GM20000 (cell line): ENCODE measurements at places on chromosomes 5 and 9.

DNA sequence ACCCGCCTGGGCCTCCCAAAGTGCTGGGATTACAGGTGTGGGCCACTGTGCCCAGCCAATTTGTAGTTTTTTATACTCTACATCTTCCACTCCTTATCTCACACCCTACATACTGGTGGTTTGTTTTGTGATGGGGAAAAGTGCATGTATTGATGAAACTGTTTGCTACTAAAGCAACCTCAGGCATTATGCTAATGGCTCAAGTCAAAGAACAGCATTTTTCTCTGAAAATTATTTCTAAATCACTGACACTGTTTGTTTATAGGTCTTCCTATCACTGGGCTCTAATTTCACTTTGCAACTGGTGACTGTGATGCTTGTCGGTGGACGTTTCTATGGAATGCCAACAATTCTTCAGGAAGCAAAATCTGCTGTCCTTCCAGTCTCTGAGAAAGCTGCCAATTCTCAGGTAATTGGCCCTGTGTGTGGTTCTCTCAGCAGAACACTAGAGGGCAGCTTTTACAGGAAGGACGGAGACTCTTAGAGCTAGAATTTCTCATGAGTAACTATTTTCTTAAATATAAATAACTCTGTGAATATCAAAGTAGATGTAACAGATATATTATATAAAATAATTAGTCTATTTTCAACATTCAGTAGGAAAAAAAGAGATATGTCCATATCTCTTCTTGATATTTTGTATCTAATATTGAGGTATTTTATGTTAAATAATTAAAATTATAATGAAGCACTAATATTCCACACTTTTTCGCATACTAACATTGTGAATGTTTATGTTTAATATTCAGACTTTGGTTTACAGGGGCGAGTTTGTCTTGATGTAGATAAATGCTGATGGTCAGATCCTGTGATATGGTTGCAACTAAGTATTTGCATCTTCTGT is 244.1 kb downstream of the ADGRV1 start:
- DNase-seq, result peak; percentile 50

DNA sequence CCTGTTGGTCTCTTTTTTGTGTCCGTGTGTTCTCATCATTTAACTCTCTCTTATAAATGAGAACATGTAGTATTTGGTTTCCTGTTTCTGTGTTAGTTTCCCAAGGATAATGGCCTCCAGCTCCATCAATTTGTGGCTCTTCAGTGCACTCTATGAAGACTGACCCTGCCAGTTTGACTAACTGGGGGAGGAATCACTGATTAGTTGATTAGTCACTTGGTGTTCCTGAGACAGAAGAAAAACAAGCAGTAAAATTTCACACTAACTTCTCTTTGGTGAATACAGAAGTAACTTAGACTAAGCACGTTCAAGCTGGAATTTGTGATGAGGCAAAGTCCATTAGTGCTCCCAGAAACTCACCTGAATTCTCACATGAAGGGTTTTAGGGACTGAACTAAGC is 495.8 kb upstream of the RORB start:
- no peak for DNase-seq

- no peak for DNase-seq
These were observed 16.6 kb downstream of the DMRTA1 start for GRCh38 chr9:22463205-22463604.

GRCh38 chr9:90029386-90029785 is 424.6 kb downstream of the GADD45G start:
- no peak for DNase-seq

DNA sequence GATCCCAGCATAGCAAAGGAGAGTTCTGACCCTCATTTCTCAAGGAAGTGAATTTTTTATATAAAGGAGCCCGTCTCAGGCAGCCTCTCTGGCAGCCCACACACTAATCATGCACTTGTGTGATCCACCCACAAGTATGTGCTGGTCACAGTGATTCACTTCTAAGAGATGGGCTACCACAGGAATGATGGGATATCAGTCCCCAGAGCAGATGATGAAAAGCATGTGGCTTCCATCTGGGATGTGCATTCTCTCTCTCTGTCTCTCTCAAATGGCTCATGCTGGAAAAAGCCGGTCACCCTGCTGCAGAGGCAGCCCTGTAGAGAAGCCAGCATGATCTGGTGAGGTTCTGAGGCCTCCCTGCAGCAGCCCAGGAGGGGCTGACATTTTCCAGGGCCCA is 74.2 kb upstream of the ADCY2 start:
- no peak for DNase-seq

DNA sequence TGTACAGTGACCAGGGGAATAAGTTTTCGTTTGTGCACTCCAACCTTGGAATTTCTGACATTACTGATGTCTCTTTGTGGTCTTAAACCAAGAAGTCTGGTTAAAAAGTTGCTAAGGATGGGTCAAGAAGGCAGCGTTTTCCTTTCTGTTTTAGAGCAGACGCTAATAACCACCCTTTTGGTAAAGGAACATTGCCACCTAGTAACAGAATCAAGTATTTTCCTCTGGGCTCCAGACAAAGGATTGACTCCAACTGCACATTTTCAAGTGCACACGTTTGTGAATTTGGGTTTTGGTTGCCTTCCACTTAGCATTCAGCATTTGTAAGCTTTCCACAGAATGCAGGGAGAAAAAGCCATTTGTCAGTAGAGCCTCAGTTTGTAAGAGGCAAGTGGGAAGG is 22.2 kb upstream of the CEP78 start:
- DNase-seq, result no peak

DNA sequence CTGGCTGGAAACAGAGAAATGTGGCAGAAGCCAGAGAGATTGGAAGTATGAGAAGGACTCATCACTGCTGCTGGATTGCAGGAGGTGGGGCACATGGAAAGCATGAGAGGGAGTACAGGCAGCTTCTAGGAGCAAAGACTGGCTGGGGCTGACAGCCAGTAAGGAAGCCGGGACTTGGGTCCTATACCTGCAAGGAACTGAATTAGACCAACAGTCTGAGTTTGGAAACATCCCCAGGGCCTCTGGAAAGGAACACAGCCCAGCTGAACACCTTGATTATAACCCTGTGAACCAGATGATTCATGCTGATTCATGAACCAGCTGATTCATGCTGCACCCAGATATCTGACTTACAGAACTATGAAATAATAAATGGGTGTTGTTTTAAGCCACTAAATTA is 93.4 kb downstream of the OSTF1 start:
- DNase-seq, result no peak

- DNase-seq, result peak; percentile 8
These were observed 43.4 kb upstream of the KIAA1958 start for GRCh38 chr9:112443200-112443599.

DNA sequence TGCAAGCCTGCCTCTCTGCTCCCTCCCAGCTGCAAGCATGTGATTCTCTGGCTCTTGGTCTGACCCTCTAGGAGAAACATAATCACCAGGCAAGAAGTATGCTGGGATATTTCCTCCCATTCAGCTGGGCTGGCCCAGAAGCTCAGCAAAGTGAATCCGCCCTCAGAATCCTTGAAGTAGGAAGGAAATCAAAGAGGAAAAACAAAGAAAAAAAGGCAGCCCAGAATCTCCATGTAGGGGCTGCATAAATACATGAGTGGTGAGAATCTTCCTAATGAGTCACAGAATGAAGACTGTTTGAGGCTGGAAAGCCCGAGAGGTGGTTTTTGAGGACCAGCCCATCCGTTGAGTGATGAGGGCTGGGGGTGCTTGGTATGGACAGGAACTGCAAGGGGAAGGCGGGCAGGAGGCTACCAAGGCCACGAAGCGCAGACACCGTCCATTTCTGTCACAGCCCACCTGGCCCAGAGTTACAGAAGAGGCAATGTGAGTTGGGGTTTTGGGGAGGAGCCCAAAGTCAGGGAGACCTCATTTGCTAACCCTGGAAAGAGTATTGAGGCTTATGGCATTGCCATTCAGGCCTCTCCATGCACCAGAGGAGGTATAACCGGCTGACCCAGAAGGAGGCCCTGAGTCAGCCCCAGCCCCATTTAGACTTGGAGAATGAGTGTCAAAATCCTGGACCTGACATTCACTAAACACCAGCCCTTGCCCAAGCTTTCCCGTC is 33.4 kb upstream of the TGFBR1 start:
- DNase-seq, result no peak

GRCh38 chr9:19049917-19050636 is 850 bp downstream of the RRAGA start:
- no peak for DNase-seq

DNA sequence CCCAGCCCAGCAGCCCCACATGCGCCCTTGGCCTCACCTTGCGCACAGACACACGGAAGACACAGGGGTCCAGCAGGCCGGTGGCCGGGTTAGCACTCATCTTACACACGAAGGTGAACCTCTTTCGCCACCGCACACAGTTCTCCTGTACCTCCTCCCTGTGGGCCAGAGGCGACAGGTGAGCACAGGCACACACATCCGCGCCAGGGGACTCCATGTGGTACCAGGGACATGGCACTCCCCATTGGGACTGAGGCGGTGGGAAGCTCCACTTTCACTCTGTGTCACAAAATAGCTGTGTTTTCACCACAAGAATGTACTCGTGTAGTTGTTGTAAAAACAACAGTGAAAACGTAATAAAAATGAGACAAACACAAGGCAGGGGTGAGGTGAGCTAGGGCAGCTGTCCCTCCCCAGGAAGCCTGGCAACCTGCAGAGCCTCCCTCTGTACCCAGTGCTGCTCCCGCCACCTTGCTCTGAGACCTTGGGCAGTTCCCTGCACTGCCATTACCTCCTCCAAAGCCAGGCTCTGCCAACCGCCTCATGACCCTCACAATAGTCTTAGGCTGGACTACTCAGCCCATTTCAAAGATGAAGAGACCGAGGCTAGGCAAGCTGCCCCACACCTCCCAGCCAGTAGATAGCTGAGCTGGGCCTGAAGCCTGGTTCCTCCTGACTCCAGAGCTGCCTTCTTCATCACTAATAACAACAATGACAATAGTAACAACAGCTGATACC is 16.3 kb upstream of the DPM2 start:
- no peak for DNase-seq

DNA sequence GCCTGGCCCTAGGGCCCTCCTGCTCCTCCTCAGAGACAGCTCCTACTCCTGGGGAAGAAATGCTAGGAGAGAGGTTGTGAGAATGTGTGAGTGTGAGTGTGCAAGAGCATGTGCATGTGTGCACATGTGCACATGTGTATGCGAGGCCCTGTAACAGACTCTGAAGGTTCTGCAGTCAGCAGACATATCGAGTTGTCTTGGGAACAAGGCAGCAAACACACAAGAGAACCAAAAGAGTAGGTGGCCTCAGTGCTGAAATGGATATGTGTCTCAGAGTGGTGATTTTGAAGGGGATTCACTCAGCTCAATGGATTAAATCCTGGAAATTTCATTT is 50.5 kb downstream of the MVB12B start:
- no peak for DNase-seq

DNA sequence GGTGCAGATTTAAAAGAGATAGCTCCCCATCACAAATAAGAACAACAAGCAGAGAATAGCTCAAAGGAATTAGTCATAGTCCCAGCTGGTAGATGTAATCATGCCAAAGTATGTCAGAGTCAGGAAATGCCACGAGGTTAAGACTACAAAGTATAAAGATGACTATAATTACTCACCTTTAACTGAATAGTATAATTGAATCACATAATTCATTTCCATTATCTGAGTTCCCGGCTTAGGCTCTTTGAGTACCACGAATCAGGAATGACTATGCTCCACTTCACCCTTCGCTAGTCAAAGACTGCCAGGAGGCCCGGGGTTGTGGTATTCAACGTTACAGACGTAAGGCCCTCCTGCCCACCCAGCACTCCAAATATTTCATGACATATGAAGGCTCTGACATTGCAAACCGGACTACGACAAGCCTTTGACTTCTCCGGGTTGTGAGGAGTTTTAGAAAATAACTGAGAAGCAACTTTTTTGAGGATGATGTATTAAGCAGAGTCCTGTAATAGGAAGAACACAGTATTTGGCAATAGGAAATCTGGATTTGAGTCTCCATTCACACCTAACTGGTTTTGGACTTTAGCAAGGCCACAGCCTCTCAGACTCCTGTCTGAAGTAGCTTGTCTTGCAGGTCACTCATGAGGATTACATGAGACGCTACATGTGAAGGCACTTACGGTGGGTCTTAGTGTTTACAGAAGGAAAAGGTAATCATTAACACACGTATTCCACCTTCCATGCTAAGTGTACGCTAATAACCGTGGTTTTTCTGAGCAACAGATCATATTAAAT is 64.6 kb downstream of the ENC1 start:
- DNase-seq, result no peak

DNA sequence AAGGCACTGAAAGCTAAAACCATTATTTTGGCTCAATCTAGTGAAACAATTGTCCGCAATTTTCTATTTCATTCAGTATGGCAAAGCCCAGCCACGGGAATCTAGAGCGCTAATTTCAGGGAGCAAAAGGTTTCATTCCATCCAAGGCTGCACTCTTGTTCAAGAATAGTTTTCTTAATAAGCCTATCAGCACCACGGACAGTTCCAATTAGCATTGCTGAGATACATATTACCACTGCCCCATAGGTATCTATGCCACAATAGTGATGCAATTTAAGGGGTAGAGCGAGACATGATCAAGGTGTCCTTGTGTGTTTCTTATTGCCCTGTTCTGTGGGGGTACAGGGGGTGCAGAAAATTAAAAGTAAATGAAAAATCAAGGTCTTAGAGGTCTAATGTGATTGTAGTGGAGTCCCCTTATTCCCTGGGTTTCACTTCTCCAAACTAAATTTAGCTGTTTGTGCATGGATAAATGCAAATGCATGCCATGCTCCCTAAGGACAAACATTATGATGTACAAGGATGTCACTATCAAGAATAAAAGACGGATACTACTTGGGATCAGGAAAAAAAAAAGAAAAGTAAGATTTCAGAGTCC is 45.5 kb downstream of the SPOCK1 start:
- DNase-seq, result no peak

GRCh38 chr5:107380654-107381053 is 290.1 kb downstream of the EFNA5 start:
- no peak for DNase-seq
